Right renal cortex interstitium (tissue), 3 donors: ENCODE measurements at places on chromosomes 4 and X. TPM values are rescaled to one million over a fixed set of nuclear protein-coding genes. Genes with fewer than 3 reads are reported as not detected.

- no peak for DNase-seq
Observed at GRCh38 chr4:73867783-73868182, 1.4 kb upstream of the CXCL1 start.

DNA sequence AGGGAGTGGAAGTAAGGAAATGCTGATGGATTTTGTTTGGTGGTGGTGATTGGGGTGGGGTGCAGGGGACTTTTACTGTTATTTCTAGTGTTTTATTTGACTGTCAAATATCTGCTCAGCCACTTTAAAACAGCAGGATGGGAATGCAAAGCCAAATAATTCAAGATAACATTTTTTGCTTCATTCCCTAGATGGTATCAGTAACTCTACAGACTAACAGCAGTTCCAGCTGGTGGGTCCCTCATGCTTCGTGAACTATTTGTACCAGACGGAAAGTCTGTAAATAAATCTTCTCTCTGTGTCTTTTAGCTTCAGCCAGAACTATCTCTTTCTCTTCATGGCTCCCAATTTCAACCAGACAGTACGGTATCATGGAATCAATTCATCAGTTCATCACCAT is 27.5 kb downstream of the GPR143 start:
- peak; percentile 12 for DNase-seq

DNA sequence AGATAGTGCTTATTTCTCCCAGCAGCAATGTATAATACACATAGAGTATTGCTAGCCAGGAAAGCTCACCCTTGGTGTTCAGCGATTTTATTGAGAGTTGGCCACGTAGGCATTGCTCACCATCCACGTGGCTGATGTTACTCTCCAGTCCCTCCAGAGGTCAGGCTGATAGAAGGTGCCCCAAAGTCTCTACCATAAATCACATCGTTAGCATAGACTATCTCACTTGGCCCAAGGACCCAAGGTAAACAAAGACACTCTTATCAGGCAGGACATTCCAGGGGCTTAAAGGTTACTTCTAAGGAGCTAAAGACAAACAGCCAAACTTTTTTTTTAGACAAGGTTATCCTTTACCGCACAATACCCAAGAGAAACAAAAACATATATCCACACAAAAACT is 30.3 kb upstream of the RGN start:
- DNase-seq, result no peak

- DNase-seq, result no peak
Observed at GRCh38 chrX:110665223-110666002, 130.2 kb downstream of the CHRDL1 start.

GRCh38 chrX:132486599-132487178 is 2.1 kb downstream of the MBNL3 start:
- no peak for DNase-seq

- no peak for DNase-seq
Observed at GRCh38 chr4:185730849-185731608, 81.0 kb downstream of the SORBS2 start.

DNA sequence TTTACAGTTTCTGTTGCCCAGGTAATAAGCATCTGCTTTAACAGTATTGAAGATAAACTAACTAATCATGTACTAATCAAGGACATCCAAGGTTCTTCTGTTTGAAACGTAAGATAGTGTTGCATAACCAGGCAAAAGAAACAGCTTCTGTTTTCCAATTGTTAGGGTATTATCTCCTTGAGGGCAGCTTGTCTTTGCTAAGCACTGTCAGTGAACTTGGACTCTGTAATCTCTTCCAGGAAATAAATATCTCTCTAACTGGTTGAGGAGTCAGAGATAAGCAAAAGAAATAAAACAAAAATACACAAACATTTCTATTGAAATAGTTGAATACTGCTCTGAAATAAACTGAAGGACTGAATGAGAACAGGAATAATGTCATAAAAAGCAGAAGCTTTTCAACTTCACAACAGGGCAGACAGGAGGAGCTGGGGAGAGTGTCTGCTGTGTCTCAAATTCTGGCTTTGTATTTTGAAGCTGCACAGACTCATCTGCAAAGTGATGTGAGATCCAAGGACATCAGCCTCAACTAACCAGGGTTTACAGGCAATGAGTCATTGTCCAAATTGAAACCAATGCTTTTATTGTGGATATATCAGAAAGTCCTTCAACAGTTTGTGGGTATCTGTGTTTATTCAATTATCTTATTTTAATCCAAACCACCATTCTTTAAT is 1253.0 kb upstream of the PCDH7 start:
- DNase-seq, result no peak

Gene RBM46
- 0.08 TPM for polyA plus RNA-seq
